ENCODE measurements at places on chromosomes 7 and 10.

DNA sequence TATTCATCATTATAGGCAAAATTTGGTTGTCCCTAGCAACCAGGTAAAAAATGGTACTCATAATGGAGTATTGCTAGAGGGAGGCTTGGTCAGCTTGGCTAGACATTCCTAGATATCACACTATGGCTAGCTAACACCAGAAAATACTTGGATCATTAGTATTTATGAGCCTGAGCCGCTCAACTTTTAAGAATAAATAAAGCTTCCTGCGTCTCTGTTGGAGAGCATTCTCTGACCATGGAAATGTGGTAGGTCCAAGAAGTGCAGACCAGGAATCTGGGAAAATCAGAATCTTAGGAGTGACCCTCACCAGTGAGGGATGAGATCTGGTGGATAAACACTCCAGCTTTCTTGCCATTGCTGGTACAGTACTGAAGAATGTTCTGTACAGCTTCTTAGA lies 157.6 kb upstream of the AGR3 start:
- no peak for DNase-seq

DNA sequence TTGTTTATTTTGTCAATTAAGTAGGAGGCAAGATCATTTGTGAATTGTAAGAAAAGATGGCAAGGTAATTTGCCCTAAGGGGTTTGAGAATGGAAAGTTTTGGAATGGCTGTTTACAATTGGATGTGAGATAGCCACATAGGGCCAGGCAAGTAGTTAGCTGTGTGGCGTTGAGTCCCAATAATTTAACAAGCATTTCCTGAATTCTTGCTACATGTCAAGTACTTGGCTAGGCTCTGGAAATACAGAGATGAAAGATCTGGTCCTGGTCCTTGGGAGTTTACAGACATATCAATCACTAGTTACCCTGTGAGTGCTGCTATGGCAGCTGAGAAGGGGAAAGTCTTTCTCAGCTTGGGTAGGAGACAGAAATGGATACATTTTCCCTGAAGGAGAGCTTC lies 401.6 kb downstream of the SUGCT start:
- no peak for DNase-seq

DNA sequence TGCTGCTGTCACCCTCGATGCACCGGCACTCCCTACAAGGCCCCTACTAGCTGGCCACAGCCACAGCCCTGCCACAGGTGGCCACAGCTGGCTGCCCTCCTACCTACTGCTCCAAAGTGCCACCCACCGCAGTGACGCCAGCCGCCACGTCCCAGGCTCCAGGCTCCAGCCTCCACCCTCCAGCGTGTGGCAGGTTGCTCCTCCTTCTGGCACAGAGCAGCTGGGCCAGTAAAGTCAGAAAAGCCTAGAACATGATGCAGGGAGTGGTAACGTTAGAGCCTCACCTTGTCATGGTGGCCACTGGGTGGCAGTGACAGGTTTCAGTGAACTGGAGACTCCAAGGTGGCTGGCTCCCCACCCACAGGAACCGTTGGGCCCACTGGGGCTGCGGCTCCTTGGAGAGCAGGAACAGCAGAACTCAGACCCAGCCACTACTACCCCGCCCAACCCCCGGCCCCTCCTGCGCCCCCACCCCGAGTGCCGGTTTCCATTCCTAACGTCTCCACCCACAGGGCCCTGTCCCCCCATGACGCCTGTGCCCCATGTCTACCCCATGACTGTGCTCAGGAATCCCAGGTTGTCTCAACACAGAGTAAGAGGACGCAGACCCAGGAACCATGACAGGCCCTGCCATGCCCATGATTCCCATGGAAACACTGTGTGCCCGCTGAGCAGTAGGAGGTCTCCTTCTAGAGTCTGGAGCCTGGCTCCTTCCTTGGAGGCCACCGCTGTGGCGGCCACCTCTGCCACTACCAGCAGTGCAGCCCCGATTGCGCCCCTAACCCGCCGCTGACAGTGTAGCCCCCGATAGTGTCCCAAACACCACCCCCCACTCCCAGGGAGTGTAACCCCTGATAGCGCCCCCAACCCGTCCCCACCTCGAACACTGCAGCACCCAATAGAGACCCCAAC lies 52.3 kb upstream of the ZNF33B start:
- no peak for DNase-seq

- no peak for DNase-seq
These were observed 249.4 kb downstream of the COBL start for GRCh38 chr7:51067258-51067657.

GRCh38 chr7:25223206-25223605 lies 5.1 kb downstream of the NPVF start:
- DNase-seq, result no peak

GRCh38 chr7:24715661-24716479 lies 41.4 kb downstream of the GSDME start:
- DNase-seq, result no peak
